ENCODE measurements at places on chromosomes 7 and 10. TPM values are rescaled to one million over a fixed set of nuclear protein-coding genes. Genes with fewer than 3 reads are reported as not detected.

ADAM22 gene
- total RNA-seq: 0.54 TPM

TUBB8 gene
- not detected for total RNA-seq

GRIFIN gene
- total RNA-seq: not detected

DKK1 gene
- 229 TPM for total RNA-seq

OR6V1 gene
- not detected for total RNA-seq

OPTN gene
- total RNA-seq: 66.4 TPM

UPK3BL2 gene
- total RNA-seq: 0.65 TPM

HOXA5 gene
- not detected for total RNA-seq

IFIT1B gene
- total RNA-seq: not detected

ACBD5 gene
- total RNA-seq: 14.1 TPM

CHCHD2 gene
- total RNA-seq: 398 TPM

FAM20C gene
- 34.5 TPM for total RNA-seq

PDK4 gene
- total RNA-seq: 42.9 TPM

IQUB gene
- under 0.01 TPM for total RNA-seq

NRAP gene
- not detected for total RNA-seq

FOXI2 gene
- not detected for total RNA-seq

FAM25A gene
- total RNA-seq: not detected

SEC31B gene
- 4.5 TPM for total RNA-seq

ADAMTS14 gene
- 1.3 TPM for total RNA-seq

PDE6C gene
- not detected for total RNA-seq

IKZF1 gene
- not detected for total RNA-seq

TMEM213 gene
- total RNA-seq: not detected

All from cardiac atrium fibroblast (primary cell).